ENCODE measurements at places on chromosomes 7 and 10.

DNA sequence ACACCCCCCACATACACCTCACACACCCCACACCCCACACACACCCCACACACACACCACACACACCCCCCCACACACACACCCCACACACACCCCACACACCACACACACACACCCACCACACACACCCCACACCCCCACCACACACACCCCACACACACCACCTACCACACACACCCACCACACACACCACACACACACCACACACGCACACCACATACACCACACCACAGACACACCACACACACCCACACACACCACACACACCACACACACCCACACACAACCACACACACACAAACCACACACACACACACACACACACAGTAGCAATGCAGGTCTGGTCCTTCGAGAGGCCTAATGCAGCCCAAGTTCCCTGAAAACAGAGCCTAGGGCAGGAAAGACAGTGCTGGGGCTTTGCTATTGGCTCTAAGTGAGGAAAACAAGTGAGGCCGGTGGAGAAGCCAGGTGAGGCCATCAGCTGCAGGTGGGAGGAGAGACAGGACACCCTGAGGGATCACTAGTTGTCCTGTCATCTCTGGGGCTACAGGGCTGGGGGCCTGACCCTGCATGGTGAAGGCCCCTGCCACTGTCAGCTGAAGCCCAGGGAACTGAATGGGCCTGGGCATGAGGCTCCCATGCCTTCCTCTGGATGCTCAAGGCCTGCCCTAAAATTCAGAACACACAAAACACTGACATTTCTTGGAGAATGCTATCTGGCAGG is 92.6 kb downstream of the CYTH3 start:
- no peak for DNase-seq

GRCh38 chr10:133336577-133337369 is at the start of gene CALY:
TSS of gene CALY (minus strand) at chr10:133336896. CDS start at chr10:133328989, 7,907 bp downstream.
- DNase-seq = peak; percentile 79

DNA sequence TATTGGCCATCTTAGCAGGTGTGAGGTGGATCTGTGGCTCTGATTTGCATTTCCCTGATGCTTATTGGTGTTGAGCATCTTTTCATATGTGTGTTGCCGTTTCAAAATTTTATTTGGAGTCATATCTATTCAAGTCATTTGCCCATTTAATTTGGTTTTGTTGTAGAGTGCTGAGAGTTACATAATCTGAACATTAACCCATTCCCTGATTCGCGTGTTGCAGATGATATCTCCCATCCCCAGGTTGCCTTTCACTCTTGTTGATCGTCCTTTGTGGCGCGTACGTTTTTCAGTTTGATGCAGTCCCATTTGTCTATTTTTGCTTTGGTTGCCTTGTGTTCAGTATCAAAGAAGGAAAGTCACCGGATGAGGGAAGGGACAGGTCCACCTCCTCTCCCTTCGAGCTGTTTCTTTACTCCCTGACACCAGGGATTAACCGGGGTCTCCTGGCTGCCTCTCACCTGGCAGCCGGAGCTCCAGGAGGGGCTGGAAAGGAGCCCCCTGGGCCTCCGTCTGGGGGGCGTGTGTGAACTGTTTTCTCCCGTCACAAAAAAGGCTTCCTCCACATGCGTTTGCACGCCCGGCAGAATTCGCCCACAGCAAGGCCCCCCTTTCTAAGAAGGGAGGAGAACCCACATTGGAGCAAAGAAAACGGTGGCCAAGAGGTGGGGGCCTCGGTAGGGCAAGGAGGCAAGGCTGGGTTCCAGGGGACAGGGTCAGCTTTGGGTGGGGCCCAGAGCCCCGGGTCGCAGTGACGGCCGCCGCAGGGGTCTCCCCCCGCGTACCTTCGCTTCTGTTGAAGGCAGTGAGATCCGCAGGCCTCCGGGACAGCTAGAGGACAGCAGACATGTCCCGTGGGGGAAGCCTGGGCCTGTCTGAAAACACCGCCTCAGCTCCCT is 8.3 kb downstream of the MNX1 start:
- DNase-seq = no peak

DNA sequence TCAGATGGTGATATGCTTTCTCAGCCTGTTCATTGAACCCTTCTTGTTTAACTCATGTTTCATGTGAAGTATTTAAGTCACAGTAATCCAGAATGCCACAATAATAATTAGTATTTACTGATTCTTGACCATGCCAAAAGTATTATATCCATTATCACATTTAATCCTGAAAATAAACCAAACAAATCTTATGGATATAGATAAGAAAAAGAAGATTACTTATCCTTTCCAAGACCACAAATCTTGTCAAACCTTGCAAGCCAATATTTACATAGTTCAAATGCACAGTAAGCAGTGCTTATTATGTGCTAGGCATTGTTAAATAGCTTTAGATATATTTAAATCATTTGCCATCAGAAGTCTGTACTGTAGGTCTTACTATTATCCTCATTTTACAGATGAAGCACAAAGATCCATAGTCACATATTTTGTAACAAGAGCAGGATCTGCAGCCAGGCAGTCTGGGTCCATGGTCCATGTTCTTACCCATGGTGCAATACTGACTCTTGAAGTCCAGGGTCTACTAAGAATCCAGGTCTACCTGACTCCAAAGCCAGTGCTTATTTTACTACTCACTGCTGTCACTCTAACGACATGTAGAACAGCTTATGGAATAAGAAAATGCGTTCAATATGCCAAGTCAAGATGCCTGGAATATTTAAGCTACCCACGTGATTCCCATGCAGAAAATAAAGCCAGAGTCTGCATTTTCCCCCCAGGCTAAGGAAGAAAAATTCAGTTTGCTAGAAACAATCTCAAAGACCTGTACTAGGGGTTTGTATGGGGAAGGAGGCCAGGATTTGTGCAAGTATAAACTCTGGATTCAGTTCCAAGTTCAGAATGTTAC is 984.8 kb upstream of the LRRTM3 start:
- no peak for DNase-seq

- no peak for DNase-seq
Observed at GRCh38 chr10:43083764-43084163, 6.9 kb downstream of the RET start.

DNA sequence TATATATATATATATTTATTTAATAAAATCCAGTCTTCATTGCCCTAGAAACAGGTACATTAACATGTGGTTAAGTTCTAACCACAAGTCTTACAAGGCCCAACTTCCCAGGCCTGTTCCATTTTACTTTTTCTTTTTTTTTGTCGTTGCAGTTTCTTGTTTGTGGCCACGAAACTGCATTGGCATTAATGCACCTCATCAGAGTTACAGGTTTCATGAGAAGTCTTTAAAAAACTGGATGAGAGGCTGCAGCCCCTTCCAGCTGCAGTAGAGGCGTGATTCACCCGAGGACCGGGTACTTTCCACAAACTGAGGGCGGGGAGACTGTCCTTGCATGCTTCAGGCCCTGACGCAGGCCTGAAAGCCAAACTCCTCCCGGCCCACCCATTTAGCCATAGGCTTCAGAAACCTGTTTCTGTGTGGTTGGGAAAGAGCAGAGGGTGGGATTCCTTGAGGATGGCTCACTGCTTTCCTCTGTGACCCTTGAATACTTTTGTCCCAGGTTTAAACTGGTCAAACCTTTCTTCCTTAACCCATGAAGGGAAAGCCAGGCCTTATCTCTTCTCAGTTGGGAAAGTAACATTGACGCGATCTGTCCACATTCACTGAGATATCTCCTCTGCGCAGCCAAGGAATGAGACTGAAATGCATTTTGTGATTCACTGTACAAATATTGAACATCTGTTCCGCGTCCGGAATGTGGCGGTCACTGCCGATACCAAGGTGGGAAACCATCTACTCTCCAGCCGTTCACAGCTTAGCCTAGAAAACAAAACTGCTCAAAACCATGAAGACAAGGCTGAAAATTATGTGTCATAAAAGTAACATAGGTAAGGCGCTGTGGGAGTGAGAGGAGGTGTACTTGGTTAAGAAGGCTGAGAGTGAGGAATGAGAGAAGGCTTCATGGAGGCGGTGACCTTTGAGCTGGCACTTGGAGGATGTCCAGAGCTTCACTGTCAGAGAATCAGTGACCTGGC is 311.7 kb downstream of the GATA3 start:
- peak; percentile 16 for DNase-seq

- DNase-seq = no peak
Observed at GRCh38 chr7:52843436-52843835, 192.0 kb upstream of the POM121L12 start.
